Suppressor macrophage treated with lipopolysaccharide for 4 hours (primary cell): ENCODE measurements at places on chromosomes 1 and 21.

GRCh38 chr1:226111883-226112261, 49.4 kb downstream of the H3-3A start:
- DNase-seq: no peak

DNA sequence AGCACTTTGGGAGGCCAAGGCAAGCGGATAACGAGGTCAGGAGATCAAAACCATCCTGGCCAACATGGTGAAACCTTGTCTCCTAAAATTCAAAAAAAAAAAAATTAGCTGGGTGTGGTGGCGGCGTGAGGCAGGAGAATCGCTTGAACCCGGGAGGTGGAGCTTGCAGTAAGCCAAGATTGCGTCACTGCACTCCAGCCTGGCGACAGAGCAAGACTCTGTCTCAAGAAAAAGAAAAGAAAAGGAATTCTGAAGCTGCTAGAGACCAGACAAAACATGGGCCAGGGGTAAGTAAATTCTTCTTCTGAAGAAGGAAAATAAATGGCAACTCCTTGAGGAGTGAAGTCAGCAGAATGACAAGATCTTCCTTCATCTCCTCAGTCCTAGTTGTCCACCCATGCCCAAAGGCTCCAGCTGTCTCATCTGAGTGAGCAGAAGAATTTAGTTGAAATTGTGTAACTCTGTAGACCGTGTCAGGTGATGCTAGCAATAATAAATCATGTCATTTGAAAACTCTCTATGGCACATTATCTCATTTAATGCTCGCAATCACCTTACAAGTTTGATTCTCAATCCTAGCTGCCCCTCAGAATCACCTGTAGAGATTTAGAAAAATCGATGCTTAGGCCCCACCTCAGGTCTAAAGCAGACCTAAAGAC, 14.3 kb downstream of the PDZK1 start:
- DNase-seq: no peak

DNA sequence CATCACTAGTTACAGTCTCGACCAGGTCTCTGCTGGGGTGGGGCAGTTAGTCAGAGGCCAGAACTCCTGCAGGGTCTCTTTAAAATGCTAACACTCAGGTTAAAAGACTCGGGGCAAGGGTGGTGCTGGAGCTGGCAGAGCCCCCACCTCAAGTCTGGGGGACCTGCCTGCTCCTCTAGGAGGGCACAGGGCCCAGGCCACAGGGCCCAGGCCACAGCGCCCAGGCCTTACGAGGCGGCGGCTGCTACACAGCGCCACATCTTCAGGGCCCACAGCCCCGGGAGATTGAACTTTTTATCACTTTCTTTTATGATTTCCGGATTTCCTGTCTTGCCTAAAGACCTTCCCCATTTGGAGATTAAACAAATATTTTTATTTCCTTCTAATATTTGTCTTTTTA, 10.4 kb downstream of the MPZ start:
- no peak for DNase-seq

GRCh38 chr21:45739218-45740087, 95.9 kb downstream of the PCBP3 start:
- no peak for DNase-seq

DNA sequence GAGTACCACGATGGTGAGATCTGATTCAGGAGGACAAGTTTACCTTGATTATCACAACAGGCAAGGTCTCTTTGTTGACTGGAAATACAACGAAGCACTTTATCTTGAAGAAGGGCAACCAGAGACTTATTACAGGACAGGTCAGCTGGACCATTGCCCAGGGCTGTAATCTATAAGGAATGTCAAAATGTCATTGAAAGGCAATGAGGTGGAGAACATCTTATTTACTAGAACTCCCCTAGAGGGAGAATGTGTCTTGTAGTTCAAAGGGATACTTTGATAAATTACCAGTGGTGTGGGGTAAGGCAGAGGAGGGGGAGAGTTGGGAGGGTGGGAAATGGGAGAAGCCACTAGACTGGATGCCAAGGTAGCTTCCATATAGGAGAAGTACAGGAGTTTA, 212.3 kb downstream of the NCAM2 start:
- no peak for DNase-seq
